ENCODE measurements at places on chromosomes 1 and 21. TPM values are rescaled to one million over a fixed set of nuclear protein-coding genes. Genes with fewer than 3 reads are reported as not detected.

The SPRR2F gene
- polyA plus RNA-seq, result not detected

The CR1L gene
- not detected for polyA plus RNA-seq

The PRDM15 gene
- 5.6 TPM for polyA plus RNA-seq

The OR6N1 gene
- not detected for polyA plus RNA-seq

The ALX3 gene
- not detected for polyA plus RNA-seq

The FCRL4 gene
- not detected for polyA plus RNA-seq

The PLCH2 gene
- polyA plus RNA-seq, result 6.6 TPM

The SCCPDH gene
- polyA plus RNA-seq, result 94.2 TPM

The S100A7A gene
- 0.24 TPM for polyA plus RNA-seq

The GBP7 gene
- not detected for polyA plus RNA-seq

Data from neural cell (in vitro differentiated cells).